ENCODE measurements at places on chromosomes 16 and 17.
A peak's percentile ranks its signal among the peaks of the same experiment; 100 is the strongest.

DNA sequence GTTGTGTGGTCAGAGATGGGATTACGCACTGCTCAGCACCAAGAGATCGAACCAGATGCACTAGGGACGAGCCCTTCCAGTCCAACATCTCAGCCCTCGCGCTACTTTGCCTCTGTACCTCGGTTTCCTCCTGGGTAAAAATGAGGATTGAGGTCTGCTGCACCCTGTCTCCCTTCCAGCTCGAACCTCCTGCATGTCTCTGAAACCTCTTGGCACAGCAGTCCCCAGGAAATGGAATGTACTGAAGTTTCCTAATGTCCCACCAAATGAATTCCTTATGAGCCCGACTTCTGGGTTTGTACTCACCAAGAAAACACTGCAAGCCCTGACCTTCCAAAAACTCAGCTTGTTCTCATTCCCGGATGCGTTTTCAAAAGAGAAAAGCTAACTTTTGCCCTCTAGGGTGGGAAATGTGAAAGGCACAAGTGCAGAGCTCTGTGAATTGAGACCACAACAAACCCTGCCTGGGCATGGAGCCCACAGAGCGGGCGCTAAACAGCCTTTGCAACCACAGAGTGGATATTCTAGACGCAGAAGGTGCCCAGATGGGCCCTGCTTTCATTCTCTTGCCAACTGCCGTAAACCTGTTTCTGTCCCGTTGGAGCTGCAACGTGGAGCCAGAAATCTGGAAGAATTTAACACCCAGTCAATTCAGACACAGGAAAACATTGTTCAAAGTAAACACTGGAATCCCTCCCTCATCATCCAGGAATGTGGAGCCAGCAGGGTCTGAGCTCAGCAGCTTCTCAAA, 10.3 kb downstream of the CDRT4 start:
- DNase-seq: peak; percentile 58

DNA sequence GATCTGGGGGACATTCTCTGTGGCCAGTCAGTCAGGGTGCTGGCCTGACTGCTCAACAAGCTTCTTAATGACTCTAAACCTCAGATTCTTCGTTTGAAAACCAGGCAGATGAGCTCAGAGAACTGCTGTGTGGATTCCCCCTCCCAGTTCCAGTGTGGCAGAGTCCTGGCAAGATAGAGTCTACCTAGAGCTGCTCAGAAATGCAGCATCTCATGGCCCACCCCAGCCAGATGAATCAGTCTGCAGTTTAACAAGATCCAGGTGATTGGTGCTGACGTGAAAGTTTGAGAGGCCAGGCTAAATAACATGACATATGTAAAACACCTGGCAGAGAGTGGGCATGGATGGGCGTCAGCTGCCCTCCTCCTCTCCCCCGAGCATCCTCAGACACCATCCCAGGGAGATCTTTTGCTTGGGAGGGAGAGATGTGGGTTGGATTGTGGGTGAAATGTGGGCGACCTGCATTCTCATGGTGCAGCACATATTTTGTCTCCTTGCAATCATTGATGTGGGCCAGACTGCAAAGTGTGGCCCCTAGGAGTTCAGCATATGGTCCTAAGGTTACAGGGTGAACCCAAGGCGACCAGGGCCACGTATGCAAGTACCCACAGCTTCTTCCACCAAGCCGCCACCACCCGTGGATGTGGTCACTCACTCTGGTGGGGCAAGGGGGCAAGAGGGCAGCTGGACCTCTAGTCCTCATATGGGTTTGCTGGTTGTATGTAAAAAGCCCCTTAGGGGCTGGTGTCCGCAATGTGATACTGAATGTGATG, 19.5 kb downstream of the SOCS3 start:
- no peak for DNase-seq

GRCh38 chr16:16076423-16076813, 127.0 kb downstream of the ABCC1 start:
- no peak for DNase-seq

GRCh38 chr17:44204441-44204882, 4.8 kb upstream of the ATXN7L3 start:
- no peak for DNase-seq

- no peak for DNase-seq
These were observed 17.4 kb upstream of the MILR1 start for GRCh38 chr17:64431534-64431933.

DNA sequence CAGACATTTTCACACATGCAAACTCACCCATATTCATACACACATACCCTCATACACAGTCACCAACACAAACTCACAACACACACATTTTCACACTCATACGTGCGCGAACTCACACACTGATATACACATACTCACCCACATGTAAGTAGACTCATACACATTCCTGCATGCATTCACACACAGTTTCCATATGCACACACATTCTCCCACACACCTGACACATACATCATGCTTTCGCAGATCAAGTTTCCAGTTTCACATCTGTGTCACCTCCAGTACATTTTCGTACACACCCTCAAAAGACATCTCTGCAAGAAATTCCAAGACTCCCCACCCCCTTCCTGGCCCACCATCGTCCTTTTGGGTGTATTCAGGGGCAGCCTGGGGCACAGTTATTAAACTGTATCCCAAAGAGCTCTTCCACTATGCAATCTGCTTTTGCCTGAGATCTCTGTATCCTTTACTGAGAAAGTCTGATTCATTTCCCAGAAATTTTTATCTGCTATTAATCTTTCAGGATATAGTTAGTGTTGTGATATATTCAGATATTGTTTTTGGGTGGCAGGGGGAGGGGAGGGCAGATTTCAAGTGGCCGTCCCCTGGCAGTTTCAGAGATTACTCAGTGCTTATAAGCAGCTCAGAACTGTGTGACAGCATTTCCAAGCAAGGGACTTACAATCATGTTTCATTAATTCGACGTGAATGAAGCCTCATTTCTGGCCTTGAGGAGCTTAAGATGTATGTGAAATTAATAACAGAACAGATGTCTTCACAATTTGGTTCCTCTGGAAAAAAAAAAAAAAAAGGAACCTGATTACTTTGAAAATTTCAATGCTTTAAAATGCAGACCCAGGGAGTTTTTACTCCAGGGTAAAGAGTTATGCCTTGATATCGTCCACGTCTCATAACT, 35.3 kb upstream of the MMP2 start:
- no peak for DNase-seq

DNA sequence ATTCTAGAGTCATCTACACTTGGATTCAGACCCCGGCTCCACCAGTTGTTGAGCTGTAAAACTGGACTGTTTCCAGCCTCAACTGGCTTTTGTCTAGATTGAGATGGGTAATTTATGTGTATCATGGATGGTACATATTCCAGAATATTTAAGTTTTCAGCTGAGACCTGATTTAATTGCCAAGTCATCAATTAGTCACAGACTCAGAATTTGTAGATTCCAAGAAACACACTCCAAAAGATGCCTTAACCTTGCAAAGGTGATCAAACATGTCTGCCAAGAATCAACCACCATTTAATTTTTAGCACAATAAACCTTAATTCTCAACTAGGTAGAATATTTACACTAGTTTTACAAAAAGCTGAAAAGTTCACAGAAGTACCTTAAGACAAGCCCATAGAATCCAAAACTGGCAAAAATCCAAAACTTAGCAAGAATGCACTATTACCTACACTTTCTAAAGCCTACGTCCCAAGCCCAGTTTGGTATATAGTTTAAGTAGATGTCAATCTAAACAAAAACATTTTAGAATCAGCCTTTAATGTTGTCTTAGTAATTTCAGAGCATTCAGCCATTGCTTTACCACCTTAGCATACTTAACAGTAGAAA, 17.7 kb downstream of the SIAH1 start:
- no peak for DNase-seq

DNA sequence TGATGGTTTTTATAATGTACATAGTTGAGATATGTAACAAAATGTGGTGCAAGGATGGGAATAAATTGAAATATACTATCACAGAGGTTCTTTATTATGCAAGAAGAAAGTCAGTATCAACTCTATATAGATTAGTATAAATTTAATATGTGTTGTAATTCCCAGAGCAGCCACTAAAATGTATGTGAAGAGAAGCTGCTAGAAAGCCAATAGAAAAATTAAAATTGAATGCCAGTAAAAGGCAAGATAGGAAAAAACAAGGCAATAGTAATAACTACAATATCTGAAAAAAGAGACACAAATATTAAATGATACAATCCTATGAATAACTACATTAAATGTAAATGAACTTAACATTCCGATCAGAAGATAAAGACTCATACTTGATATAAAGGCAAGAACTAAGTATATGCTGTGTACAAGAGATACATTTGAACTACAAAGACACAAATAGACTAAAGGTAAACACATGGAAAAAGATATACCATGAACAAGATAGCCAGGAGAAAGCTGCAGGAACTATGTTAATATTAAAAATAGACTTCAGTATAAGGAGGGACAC, 92.0 kb downstream of the ABCA8 start:
- DNase-seq: no peak

DNA sequence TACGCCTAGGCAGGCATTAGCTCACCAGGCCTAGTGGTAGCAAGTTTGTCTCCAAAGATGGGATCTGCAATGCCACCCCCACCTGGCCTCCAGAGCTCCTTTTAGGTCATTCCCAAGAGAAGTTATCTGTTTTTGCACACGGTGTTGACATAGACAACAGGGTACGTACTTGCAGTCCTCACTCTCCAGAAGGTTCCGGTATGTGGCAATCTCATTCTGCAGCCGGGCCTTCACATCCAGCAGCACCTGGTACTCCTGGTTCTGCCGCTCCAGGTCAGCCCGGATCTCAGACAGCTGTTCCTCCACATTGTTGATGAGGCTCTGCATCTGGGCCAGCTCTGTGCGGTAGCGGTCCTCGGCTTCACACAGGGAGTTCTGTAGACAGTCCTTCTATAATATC, 9.8 kb upstream of the KRT31 start:
- no peak for DNase-seq

DNA sequence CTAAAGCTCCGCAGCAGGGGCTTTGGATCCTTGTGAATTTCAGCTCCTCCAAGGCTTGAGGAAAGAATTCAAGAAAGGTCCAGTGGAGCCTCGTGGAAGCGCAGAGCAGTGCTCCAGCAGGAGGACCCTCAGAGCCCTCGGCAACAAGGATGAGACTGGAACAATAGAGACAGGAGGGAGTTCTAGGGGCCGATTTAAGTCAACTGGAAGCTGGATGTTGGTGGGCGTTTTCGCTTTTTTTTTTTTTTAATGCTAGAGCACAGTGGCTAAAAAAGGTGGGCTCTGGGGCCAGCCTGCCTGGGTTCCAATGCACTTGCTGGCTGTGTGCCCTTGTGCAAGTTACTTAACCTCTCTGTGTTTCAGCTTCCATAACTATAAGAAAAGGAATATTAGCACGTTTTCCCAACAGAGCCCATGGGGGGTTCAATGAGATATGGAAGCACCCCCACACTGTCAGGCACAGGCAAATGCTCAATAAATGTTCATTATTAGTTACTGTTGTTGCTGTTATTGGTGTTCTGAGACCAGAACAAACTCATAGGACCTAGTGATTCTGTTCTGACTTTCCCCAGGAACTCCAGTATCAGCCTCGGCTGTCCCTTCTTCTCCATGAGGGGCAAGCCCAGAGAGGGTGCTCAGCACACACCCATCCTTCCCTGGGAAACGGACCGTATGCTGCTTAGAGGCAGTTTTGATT, 5.3 kb upstream of the CBX8 start:
- DNase-seq: no peak

- DNase-seq: no peak
These were observed 8.1 kb downstream of the TMEM97 start for GRCh38 chr17:28327031-28327607.

- no peak for DNase-seq
These were observed 13.4 kb downstream of the RTN4RL1 start for GRCh38 chr17:2011411-2012371.

DNA sequence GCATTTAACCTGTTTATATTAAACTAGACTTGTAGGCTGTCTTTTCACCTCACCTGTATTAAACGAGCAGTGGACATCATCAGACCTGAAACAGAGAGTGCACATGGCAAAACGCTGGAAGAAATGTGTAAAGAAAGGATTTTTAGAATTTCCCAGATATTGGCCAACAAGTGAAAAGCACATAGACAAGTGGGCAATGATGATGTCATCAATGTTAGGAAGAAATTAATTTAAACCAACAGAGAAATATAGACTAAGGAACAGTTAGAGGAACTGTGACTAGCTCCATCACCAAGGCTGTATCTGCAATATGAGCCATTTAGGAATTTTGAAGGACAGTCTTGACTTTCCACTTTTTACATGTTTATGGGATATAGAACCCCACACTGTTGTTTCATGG, 67.1 kb upstream of the SLC12A3 start:
- no peak for DNase-seq

DNA sequence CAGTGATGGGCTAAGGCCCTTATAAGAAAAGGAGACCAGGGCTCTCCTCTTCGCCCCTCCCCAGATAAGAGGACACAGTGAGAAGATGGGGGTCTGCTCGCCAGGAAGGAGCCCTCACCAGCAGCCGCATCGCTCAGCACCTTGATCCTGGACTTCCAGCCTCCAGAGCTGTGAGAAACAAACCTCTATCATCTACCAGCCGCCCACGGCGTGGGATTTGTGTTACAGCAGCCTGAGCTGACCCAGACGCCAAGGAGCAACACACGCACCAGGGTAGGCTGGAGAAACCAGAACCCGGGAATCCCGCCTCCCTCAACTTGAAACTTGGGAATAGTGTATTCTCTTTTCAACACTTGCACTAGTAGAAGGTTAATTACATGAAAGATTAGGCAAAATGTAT, 4.2 kb upstream of the ZG16B start:
- no peak for DNase-seq

- DNase-seq: no peak
These were observed 117.2 kb upstream of the METRNL start for GRCh38 chr17:82962163-82962720.

GRCh38 chr16:67764158-67764667, 42.1 kb downstream of the RANBP10 start:
- DNase-seq: no peak

GRCh38 chr17:561116-561515, 153.5 kb downstream of the VPS53 start:
- DNase-seq: no peak

- DNase-seq: peak; percentile 94
These were observed at the start of gene CASKIN2 for GRCh38 chr17:75515496-75516254. Gene CASKIN2, minus strand, starts transcription at chr17:75515537. Its CDS starts 1,733 bp downstream, at chr17:75513804.

GRCh38 chr17:18093616-18094408, 6.1 kb downstream of the DRG2 start:
- no peak for DNase-seq

DNA sequence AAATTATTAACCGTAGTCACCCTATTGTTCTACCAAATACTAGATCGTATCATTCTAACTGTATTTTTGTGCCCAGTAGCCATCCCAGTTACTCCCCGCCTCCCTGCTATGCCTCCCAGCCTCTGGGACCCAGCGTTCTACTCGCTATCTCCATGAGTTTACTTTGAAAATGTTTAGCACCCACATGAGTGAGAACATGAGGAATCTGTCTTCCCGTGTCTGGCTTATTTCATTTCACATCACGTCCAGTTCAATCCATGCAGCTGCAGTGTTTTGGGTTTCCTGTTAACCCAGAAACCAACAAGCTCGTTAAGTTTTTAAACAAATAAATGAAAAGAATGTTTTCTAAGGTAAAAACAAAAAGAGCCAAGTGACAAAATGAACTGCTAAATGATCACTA, 82.1 kb downstream of the VPS53 start:
- DNase-seq: no peak
